GM23248 (cell line): ENCODE measurements at places on chromosomes 2 and 18. TPM values are rescaled to one million over a fixed set of nuclear protein-coding genes. Genes with fewer than 3 reads are reported as not detected.
A peak's percentile ranks its signal among the peaks of the same experiment; 100 is the strongest.

ZNF516 gene
- 18.0 and 29.4 TPM in 2 replicates for total RNA-seq

- peak; percentile 71 for DNase-seq
- H3K27ac ChIP-seq: no peak overlapping the region
- no peaks in the 10 kb centered on the region for H3K36me3 ChIP-seq
- H3K27me3 ChIP-seq: no peaks in the 10 kb centered on the region
- H3K4me1 ChIP-seq: peaks cover 24% of the 10 kb centered on the region
- no peak overlapping the region for H3K4me3 ChIP-seq
These were observed 13.3 kb downstream of the BABAM2 start for GRCh38 chr2:27903649-27904404.

DNA sequence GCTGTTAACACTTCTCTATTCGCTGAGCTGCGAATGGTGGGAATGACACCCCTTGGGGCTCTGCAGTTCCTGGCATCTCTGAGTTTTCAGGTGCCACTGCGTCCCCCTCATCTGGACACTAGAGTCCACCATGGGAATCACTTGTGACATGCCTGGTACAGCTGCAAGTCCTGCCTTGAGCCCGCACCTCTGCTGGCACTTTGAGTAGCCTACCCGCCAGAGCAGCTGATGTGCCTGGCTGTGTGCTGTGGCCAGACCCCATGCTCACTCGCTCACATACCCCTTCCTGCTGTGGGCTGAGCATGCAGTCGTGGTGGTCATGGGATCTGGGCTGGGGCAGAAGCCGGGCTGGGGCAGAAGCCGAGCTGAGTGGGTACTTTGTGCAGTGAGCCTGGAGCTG lies 117.6 kb downstream of the RND3 start:
- no peak for DNase-seq
- no peaks in the 10 kb centered on the region for H3K4me1 ChIP-seq
- no peaks in the 10 kb centered on the region for H3K36me3 ChIP-seq

GRCh38 chr2:232854082-232854481 lies 16.0 kb upstream of the SNORC start:
- DNase-seq: peak; percentile 79
- H3K27me3 ChIP-seq: no peaks in the 10 kb centered on the region
- peaks cover 42% of the 10 kb centered on the region for H3K36me3 ChIP-seq
- no peak overlapping the region for H3K4me3 ChIP-seq
- H3K4me1 ChIP-seq: peaks cover 14% of the 10 kb centered on the region

DNA sequence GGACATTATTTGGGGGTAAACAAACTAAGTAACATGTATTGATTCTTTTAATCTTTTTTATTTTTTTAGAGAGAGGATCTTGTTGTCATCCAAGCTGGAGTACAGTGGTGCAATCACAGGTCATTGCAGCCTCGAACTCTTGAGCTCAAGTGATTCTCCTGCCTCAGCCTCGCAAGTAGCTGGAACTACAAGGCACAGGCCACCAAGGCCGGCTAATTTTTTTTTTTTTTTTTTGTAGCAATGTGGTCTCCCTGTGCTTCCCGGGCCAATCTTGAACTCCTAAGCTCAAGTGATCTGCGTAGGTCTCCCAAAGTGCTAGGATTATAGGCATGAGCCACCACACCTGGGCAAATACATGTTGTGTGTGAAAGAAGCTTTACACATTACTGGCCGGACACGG lies 29.6 kb downstream of the OLA1 start:
- H3K4me3 ChIP-seq: no peak overlapping the region
- peaks cover 10% of the 10 kb centered on the region; the same call in 1 of the 2 replicates for H3K36me3 ChIP-seq
- no peaks in the 10 kb centered on the region for H3K4me1 ChIP-seq
- no peaks in the 10 kb centered on the region for H3K27me3 ChIP-seq
- no peak overlapping the region for H3K27ac ChIP-seq

DNA sequence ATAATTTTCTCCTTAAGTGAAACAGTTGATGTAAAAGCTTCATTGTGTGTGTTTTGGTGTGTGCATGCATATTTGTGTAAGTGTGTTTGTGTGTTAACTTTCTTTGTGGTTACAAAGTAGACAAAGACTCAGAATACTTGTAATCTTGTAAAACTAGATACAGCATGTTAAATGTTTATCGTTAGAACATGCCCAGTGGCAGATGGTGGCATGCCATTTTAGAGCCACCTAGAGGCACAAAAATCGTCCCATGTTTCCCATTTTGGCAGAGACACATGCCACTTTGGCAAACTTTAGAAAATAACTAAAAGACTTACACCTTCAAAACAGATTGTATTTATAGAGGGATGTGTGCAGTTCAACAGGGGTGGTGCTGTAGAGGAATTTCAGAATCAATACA lies 224.1 kb downstream of the LRP1B start:
- H3K36me3 ChIP-seq: no peaks in the 10 kb centered on the region
- no peaks in the 10 kb centered on the region for H3K4me1 ChIP-seq
- no peak overlapping the region for H3K4me3 ChIP-seq

GRCh38 chr2:84924173-84925106 lies 19.0 kb downstream of the TMSB10 start:
- peaks cover 14% of the 10 kb centered on the region for H3K4me1 ChIP-seq
- H3K4me3 ChIP-seq: peak overlapping the region; percentile 30
- H3K27ac ChIP-seq: peak overlapping the region; percentile 44
- H3K27me3 ChIP-seq: no peaks in the 10 kb centered on the region

KCNK3 gene
- total RNA-seq: not detected in 2 replicates

- no peak overlapping the region for H3K27ac ChIP-seq
- H3K4me3 ChIP-seq: no peak overlapping the region
- no peak for DNase-seq
- H3K27me3 ChIP-seq: no peaks in the 10 kb centered on the region
These were observed 1144.1 kb downstream of the CNTNAP5 start for GRCh38 chr2:125169022-125169763.

DNA sequence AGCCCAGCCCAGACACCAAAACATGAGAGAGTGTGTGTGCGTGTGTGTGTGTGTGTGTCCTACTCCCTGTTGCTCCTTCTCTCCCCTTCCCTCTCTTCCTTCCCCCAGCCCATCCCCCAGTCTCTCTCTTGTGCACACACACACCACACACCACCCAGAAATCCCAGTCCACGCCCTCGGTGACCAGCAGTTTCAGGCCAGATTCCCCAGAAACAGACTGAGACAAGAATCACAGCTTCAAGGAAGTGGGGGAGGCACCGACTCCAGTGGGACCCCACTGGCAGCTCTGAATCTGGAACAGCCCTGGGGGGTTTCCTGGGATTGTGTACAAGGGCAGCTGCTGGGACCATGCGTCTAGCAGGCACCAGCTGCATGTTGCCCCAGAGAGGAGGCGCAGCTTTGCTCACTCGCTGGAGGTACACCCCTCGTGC lies 113.5 kb downstream of the NDUFA10 start:
- no peaks in the 10 kb centered on the region for H3K4me1 ChIP-seq
- H3K27ac ChIP-seq: no peak overlapping the region
- no peak overlapping the region for H3K4me3 ChIP-seq
- DNase-seq: no peak
- no peaks in the 10 kb centered on the region for H3K36me3 ChIP-seq

GRCh38 chr2:71797035-71797810 lies 343.9 kb downstream of the DYSF start:
- H3K27me3 ChIP-seq: no peaks in the 10 kb centered on the region; the same call in 1 of the 2 replicates
- DNase-seq: no peak
- no peak overlapping the region for H3K27ac ChIP-seq
- H3K4me3 ChIP-seq: no peak overlapping the region
- H3K4me1 ChIP-seq: peaks cover 22% of the 10 kb centered on the region
- no peaks in the 10 kb centered on the region for H3K36me3 ChIP-seq

PPP1R1C gene
- total RNA-seq: not detected in 2 replicates

- no peaks in the 10 kb centered on the region for H3K36me3 ChIP-seq
- H3K4me3 ChIP-seq: no peak overlapping the region
- H3K27ac ChIP-seq: no peak overlapping the region
- peaks cover 37% of the 10 kb centered on the region for H3K27me3 ChIP-seq
- H3K4me1 ChIP-seq: no peaks in the 10 kb centered on the region
These were observed 202.9 kb downstream of the SLC4A3 start for GRCh38 chr2:219830353-219830738.

DNA sequence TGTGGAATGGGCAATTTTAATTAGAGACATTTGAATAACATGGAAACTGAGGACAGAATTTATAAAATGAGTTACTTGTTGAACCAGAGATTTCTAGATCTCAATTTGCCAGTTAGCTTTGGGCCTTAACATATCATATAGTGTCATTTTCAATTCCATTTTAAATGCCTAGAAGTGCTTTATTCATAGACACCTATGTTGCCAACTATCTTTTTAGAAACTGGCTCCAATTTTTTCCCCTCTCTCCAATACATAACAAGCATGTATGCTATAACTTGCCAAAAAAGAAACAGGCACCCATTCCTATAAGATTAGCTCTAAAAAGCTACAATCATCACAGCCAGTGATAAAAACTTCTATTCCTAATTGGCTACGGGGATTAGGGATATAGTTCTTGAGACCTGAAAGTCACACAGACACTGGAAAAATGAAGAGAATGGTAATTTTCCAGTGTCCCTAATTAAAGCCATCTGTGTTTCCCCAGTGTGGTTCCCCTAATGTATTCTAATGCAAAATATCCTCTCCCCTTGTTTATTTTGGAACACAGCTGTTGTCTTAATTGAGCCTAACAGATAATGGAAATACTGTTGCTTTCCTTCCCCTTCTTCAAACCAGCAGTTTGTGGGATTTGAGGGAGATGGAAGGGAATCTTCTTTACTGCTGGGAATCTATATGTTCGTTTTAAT lies 205.5 kb upstream of the FSHR start:
- H3K27me3 ChIP-seq: no peaks in the 10 kb centered on the region
- H3K36me3 ChIP-seq: no peaks in the 10 kb centered on the region
- no peak for DNase-seq
- no peak overlapping the region for H3K4me3 ChIP-seq

DNA sequence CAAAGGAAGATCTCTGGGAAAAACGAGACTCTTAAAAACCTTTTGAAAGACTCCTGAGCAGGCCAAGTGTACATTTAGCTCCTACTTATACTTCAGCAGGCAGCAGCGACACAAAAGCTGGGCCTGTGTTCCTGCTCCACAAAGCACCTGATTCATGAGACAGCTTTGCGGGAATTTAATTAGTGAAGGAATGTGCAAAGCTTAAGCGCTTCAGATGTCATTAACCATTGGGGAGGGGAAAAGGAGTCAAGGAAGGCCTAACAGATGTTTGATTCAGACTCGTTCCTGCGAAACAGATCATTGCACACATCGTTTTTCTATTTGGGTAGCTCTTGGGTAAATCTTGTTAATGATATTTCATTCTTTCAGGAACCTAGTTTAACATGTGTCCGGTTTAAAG lies 125.9 kb downstream of the MAIP1 start:
- no peak overlapping the region for H3K4me3 ChIP-seq
- H3K4me1 ChIP-seq: no peaks in the 10 kb centered on the region
- no peak overlapping the region for H3K27ac ChIP-seq
- no peaks in the 10 kb centered on the region for H3K36me3 ChIP-seq

TSPYL6 gene
- total RNA-seq: not detected in 2 replicates

R3HDM1 gene
- total RNA-seq: 7.6 and 9.2 TPM in 2 replicates

MTHFD2 gene
- total RNA-seq: 211 and 215 TPM in 2 replicates

RFX8 gene
- total RNA-seq: 5.1 and 6.4 TPM in 2 replicates

GRCh38 chr2:26457695-26458364 lies 20.1 kb downstream of the OTOF start:
- H3K4me1 ChIP-seq: peaks cover 9% of the 10 kb centered on the region
- H3K27ac ChIP-seq: no peak overlapping the region
- H3K27me3 ChIP-seq: no peaks in the 10 kb centered on the region
- no peak for DNase-seq
- no peaks in the 10 kb centered on the region for H3K36me3 ChIP-seq
- H3K4me3 ChIP-seq: no peak overlapping the region

DNA sequence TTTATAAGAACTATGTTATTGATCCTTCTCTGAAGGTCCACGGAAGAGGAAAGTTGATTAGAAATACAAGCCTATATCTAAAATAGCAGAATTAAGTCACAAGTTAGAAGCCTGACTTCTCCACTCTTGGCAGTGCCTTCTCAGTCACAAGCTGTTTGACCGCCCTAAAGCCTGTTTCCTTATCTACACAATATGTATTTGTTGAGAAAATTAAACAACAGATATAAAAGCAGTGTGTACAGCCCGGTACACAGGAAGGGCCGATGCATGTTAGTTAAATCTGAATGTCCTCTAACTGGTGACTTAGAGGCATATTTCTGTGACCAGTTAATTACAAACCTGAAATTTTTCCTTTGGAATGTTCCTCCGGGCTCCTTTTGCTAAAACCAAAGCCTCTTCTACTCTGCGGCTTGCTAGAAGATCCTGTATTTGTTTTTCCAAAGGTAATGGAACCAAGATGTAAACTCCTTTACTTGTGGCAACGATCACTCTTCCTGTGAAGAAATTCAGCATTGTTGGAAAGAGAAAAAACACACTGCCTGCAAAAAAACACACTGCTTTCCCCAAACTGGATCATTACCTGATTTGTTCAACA lies 33.4 kb downstream of the TGFBRAP1 start:
- no peak overlapping the region for H3K27ac ChIP-seq
- H3K4me3 ChIP-seq: no peak overlapping the region
- H3K36me3 ChIP-seq: peaks cover 4% of the 10 kb centered on the region; the same call in 1 of the 2 replicates
- no peaks in the 10 kb centered on the region for H3K4me1 ChIP-seq

- H3K27me3 ChIP-seq: peaks cover 10% of the 10 kb centered on the region; the same call in 1 of the 2 replicates
- H3K27ac ChIP-seq: no peak overlapping the region
- H3K4me3 ChIP-seq: no peak overlapping the region
- no peaks in the 10 kb centered on the region for H3K36me3 ChIP-seq
- no peaks in the 10 kb centered on the region for H3K4me1 ChIP-seq
These were observed 121.0 kb downstream of the SPOPL start for GRCh38 chr2:138622613-138623012.

DNA sequence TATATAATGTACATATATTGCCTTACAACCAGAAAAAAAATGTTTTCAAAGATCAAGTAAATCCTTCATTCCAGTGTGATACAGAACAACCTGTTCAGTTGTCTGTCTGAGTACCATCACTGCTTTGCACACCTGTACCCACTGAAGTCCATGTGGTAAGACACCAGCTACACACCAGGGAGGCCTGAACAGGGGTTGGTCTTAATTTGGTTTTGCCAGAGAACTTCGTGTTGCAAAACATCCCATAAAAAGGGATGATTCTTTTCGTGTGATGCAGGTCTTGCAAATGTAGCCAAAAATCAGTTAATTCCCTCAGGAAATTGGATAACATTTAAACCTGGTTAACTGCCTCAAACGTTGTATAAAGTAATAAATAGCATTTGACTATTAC lies 73.7 kb upstream of the SLC1A4 start:
- no peaks in the 10 kb centered on the region for H3K27me3 ChIP-seq
- no peak for DNase-seq
- no peaks in the 10 kb centered on the region for H3K36me3 ChIP-seq

DNA sequence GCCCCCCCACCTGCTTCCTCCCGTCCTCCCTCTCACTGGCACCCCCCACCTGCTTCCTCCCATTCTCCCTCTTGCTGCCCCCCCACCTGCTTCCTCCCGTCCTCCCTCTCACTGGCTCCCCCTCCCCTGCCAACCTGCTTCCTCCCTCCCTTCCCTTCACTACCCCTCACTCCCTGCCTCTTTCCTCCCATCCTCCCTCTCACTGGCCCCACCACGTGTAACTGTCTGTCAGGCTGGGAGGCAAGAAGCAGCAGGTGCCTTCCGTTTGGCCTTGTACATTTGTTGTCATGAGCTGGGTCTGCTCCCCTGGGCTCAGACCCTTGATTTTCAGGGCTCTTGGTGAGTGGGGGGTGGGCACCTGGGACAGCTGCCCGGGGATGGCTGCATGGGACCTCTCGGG lies 19.1 kb downstream of the RTP5 start:
- DNase-seq: no peak
- peaks cover 7% of the 10 kb centered on the region; the same call in 1 of the 2 replicates for H3K27me3 ChIP-seq
- H3K4me1 ChIP-seq: peaks cover 8% of the 10 kb centered on the region
- no peaks in the 10 kb centered on the region for H3K36me3 ChIP-seq
- no peak overlapping the region for H3K4me3 ChIP-seq

GRCh38 chr2:61948661-61949457 lies 43.4 kb downstream of the COMMD1 start:
- H3K4me1 ChIP-seq: peaks cover 15% of the 10 kb centered on the region
- DNase-seq: no peak
- H3K4me3 ChIP-seq: no peak overlapping the region
- no peak overlapping the region for H3K27ac ChIP-seq

SIX3 gene
- total RNA-seq: not detected in 2 replicates
